ENCODE measurements at places on chromosomes 5 and 9.

DNA sequence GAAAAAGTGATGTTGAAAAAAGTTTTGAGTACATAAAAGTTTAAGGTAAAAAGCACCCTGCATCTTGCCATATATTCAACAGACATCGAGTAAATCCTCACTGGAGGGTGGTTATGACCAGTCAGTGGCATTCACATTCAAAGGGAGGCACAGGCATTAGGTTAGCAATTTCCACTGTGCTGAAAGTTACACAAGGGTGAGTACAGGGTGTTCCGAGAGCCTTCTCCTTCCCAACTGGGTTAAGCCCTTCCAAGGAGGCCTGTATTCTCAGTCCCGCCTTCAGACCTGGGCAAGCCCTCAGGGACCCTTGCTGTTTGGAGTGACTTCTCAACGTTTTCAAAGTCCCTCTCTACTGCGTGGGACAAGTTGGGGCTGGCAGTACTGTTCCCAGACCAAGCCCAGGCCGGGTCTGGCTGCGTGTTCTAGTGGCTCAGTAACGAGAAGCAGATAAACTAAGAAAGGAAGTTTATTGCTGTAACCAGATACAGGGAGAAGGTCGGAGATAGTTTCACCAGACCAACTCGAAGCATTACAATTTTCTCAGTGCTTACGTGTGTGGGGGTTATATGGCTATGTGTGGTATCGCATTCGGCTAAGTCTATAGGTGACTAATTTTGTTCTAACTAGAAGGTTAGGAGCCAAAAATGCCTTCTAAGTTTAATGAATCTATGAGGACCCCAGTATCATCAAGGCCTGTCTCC is 13.0 kb upstream of the SETX start:
- no peak for DNase-seq

GRCh38 chr5:43033841-43034590 is 6.1 kb downstream of the ANXA2R start:
- no peak for DNase-seq

DNA sequence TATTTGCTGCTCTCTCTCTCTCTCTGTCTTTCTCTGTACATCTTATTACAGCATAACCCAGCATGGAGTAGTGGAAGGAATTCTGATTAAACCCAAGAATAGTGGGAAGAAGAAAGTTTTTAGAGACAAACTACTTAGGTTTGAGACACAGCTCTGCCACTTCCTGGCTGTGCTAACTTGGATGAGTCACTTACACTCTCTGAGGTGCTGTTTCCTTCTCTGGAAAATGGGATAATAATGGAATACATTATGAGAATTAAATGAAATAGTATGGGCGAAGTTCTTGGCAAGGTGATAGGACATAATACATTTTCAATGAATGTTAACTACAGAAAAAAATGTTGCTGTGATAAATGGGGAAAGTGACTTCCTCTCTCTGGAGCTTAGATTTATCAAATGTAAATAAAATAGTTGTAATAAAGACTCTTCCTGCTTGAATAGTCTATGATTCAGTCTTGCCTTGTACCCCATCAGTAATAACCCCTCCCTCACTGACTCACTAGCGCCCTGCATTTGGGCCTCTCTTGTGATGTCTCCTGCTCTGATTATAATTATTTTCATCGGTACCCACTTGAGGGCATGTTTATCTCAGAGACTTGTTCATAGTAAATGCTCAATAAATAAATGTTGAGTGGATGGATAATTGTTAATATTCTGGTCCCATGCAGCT is 27.6 kb downstream of the KIF4B start:
- DNase-seq: no peak

- peak; percentile 47 for DNase-seq
Observed at GRCh38 chr5:143657647-143658285, 154.2 kb upstream of the HMHB1 start.

- DNase-seq: no peak
Observed at GRCh38 chr5:150571836-150572235, 63.9 kb downstream of the NDST1 start.

GRCh38 chr5:132479111-132479951 is 11.2 kb downstream of the IRF1 start:
- DNase-seq: no peak

DNA sequence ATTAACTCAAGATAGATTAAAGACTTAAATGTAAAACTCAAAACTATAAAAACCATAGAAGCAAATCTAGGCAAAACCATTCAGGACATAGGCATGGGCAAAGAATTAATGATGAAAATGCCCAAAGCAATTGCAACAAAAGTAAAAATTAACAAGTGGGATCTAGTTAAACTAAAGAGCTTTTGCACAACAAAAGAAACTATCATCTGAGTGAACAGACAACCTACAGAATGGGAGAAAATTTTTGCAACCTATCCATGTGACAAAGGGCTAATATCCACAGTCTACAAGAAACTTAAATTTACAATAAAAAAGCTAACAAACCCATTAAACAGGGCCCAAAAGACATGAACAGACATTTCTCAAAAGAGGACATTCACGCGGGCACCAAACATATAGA is 34.4 kb upstream of the ZFAND5 start:
- DNase-seq: no peak

- no peak for DNase-seq
Observed at GRCh38 chr9:119181561-119181960, 187.7 kb downstream of the BRINP1 start.

- no peak for DNase-seq
Observed at GRCh38 chr9:84002344-84002743, 21.7 kb downstream of the RMI1 start.

GRCh38 chr5:22372376-22372775 is 480.8 kb downstream of the CDH12 start:
- peak; percentile 51 for DNase-seq

DNA sequence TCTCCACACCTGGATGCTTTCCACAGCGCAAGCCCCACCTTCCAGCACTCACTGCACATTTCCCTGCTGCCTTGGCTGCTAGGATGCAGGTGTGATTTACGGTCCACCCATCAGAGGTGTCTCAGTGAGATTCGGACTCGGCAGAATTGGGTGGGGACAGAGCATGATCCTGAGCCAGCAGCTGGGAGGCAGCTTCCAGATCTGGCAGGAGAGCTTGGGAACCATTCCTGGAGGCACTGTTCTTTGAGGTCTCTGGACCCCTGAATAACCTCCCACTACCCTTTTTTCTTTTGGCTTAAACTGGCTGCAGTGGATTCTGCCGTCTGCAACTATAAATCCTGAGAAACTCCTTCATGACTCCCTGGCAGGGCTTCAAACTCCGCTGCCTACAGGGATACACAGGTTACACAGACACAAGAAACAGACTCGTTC is 99.6 kb upstream of the PHYKPL start:
- no peak for DNase-seq

DNA sequence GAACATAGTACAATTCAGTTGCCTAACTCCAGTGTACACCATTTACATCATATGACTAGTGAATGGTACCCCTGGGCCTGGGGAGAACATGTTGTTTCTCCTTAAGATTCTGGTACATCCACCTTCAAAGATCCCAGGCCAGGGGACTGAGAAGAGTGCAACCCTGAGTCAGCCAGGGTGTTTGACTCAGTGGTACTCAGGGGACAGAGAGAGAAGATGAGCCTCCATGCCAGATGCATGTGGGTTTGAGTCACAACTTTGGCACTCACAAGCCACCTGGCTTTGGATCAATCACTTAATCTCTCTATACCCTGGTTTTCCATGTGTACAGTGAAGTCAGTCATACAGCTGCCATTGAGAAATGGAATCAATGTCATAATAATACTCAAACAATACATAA is 53.7 kb downstream of the MAP1B start:
- peak; percentile 82 for DNase-seq

DNA sequence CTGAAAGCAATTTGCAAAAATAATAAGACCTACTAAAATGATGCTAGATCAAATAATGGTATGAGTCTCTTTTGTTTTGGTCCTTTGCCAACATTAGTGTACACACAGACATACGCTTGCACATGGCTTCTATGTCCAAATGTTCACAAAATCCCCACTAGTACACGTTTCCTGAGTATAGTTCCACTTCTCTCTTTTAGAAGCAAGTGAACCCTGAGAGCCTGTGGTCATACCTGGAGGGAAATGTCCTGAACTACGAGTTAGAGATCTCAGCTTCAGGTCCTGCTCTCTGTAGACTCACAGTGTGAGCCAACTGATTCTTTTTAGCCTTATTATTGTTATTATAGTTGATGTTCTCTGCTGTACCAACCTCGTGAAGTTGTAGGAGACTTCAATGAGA is 47.3 kb upstream of the ACTBL2 start:
- DNase-seq: no peak

DNA sequence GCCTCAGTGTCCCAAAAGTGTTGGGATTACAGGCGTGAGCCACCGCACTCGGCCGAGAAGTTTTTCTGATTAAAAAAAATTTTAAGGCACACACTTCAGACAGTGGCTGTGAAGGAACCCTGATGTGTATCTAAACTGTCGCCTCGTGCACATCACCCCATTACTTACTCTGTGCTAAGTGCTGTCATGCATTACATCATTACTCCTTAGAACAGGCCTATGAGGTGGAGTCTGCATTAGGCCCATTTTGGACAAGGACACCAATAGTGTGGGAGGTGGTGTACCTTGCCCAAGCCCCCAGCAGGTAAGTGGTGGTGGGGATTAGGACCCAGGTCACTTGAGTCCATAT is 3.8 kb upstream of the CDHR2 start:
- DNase-seq: no peak

DNA sequence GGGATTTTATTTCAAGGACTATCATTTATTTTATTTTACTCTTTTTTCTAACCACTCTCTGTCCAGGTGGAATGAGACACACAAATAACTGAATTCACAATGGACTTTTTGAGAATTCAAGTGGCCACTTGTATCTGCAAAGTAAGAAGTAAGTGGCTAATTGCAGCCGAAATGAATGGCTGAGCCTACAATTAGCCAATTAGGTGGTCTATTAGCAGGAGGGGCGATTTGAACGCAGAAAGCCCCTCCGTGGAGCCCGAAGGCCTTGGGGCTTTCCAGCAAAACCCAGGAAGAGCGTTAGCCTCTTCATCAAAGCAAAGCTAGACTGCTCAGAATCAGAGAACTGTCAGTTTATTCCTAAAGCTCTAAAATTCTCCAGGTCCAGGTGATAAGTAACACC is 176.9 kb downstream of the EBF1 start:
- no peak for DNase-seq

- no peak for DNase-seq
Observed at GRCh38 chr5:119280380-119280779, 75.4 kb upstream of the TNFAIP8 start.

DNA sequence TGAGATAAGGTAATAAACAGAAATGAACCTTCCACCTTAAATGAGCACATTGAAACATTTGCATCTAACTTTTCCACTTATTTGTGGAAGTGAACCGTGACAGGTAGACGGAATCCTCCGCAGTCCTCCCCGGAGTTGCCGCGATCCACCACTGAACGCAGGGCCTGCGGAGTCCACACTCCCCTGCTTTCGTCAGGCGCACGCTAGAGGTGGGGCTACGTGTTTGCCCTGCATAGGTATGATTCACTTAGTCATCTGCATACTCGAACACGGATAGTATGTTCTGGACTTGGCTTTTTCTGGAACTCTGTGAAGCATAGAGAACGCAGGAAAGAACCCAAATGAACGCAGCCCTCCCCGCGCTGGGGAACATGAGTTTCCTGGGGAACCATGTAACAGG is 272.8 kb upstream of the IRX4 start:
- DNase-seq: no peak

- DNase-seq: peak; percentile 49
Observed at GRCh38 chr5:72268753-72269410, 51.2 kb downstream of the MRPS27 start.

GRCh38 chr9:132414731-132415130 is 4.7 kb downstream of the CFAP77 start:
- DNase-seq: no peak

GRCh38 chr9:86714999-86715398 is 232.3 kb downstream of the GAS1 start:
- peak; percentile 94 for DNase-seq

- no peak for DNase-seq
Observed at GRCh38 chr9:37902796-37903646, 906 bp downstream of the SLC25A51 start.

DNA sequence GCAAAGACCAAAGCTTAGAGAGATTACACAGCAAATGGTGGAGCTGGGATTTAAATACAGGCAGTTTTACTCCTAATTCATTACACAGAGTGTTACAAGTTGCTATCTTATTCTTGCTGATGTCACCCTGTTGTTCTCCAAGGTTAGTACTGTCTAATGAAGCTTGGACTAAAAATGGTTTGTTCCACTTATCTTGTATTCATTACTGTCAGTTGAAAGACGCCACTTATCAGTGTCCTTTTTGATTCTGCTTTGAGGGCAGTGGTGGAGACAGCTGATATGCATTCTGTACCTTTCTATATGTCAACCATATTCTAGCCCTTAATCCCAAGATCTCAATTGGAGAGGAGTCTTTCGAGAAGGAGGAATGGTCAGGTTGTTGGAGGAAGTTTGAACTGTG is 14.0 kb upstream of the DENND4C start:
- no peak for DNase-seq

DNA sequence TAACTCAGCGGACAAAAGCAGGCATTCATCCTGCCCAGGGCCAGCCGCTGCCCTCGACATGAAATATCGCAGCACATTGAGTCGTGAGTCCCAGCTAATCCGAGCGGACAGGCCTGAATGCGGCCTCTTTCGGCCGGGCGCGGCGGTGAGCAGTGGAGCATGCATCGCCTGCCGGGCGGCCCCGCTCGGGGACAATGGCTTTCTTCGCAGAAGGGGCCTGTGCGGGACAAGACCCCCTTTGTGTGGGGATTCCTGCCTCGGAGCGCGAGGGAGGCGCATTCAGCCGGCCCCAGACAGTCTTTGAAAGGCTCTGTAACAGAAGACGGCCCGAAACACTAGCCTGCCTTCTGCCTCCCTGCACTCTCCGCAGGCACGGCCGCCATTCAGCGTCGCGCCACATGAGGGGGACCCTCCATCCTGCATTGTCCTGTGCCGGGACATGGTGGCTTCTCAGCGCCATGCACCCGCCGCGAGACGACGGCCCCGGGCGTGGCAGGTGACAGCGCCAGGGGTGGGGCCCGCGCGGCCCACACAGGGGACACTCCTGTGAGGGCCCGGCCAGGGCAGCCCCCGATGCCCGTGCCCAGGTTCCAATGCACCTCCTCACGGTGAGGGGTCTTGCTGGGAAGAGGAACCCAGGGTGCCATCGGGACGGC is 52.0 kb downstream of the EXD3 start:
- no peak for DNase-seq

DNA sequence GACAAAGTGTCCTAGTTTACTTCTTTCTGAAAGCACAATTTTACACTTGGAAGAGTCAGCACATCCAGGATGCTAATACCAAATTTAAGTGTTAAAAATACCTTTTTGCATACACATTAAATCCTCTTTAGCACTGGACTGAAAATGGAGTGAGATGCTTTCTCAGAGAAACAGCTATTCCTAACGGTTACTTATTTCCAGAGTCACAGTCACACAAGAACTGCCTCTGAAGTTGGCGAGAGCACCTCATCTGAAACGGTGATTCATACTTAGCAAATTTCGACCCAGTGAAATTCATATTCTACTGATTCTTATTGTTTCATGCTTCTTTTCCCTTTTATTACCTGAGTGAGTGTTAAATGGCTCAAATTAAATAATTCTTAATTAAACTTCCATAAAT is 12.2 kb downstream of the CDH18 start:
- no peak for DNase-seq

- DNase-seq: no peak
Observed at GRCh38 chr5:137741718-137742117, 5.8 kb upstream of the KLHL3 start.

Data from fibroblast of upper back skin (primary cell).